ENCODE measurements at places on chromosomes 12 and 14.

DNA sequence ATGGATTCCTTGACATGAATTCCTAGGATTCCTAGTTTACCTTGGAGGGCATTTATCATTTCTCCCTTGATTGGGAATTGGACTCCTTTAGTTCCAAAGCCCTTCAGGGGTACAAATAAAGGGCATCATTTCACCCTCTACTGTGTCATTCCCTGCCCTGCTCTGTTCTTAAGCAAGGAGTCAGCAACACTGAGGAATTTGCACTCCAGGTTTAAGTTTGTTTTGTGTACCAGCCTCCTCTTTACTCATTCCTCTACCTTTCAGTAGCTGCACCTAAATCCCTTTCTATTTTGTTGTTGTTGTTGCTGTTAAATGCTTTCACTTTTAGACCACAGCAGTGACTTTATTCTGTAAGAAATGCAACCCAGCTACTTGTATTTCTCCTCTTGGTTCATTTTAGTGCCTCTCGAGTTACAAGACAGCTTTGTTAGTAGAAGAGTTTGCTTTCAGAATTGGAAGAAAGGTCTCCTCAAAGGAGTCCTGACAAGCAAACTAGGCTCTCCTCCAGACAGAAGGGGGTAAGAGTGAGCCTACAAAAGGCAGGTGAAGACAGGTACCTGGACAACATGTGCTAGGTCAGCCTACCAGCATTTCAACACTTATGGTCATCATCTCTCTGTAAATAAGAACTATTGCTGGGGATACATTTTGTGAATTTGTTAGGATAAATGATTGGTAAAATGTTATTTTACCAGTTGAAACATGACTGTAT is 90.0 kb downstream of the RMST start:
- DNase-seq = no peak

DNA sequence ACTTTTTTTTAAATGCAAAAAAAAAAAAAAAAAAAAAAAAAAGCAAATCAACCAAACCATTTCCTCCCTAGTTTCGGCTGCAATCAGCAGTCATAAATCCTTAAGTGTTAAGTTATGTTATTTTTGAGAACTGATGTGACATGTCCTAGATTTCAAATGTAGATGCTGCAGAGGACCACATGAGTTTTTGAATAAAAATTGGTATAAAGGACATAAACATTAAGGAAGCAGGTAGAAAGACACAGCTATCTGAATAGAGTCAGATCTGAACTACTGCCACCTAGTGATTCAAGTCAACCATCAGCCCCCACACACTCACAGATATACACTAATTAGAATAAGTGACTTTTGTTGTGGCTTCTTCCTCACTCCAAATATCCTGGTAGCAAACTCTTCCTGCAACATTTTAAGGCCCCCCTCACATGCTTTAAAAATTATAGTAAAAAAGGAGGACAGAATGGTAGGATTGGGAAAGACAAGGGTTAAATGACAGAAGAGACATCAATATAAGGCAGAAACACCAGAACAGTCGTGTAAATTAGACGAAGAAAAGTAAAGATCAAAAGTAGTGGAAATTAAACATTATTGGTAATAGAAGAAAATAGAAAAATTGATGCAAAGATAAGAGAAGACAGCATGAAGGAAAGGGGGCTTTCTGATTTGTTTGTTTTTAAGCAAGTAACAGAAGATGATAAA is 394.5 kb upstream of the ATP2B1 start:
- no peak for DNase-seq

GRCh38 chr12:113098441-113099028 is 37.0 kb downstream of the RASAL1 start:
- peak; percentile 17 for DNase-seq

- no peak for DNase-seq
Measured at GRCh38 chr12:112304436-112304835, 77.8 kb downstream of the HECTD4 start.

DNA sequence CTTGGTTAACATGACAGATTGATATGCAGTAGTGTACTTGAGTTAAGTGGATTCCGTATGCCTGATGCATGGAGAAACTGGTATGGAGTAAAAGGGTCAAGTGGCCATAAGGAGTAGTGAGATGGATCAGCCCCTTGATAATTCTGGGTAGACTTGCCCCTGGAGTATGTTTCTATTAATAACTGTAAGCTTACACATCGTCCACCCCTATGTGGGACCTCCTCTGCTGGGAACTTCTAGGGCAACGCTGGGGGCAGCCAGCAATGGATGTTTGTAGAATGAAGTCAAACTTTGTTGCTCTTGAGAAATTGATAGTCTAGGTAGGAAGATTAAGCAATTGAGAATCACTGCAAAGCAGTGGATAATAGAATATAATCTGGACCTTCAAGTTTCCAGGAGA is 3.5 kb downstream of the C12orf75 start:
- no peak for DNase-seq

GRCh38 chr14:60789656-60790055 is 55.1 kb downstream of the MNAT1 start:
- DNase-seq = no peak

DNA sequence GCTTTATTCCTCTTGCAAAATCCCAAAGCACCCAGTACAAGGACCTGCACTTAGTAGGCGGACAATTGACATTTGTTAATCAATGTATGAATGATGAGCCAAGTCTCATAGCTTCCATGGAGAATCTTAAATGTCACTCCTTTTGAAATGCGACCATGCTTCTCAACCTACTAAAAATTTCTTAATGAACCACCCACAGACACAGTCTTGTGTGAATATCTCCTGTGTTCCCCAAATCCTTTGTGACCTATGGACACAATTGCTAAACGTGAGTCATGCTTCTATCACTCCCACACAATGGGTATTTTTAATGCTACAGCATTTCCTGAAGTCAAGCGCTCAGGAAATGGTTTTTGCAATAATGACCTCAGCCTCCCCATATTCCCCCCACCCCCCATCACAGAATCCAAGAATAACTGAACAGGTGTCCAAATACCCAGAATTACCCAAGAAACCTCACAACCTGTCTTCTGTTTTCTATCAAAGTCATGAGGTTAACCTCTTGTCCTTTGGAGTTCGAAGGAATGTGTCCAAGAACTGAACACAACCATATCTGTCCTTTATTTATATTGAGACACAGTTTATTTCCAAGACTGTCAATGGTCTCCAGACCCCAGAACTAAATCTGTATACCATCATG is 163.6 kb upstream of the PLEKHG7 start:
- no peak for DNase-seq

DNA sequence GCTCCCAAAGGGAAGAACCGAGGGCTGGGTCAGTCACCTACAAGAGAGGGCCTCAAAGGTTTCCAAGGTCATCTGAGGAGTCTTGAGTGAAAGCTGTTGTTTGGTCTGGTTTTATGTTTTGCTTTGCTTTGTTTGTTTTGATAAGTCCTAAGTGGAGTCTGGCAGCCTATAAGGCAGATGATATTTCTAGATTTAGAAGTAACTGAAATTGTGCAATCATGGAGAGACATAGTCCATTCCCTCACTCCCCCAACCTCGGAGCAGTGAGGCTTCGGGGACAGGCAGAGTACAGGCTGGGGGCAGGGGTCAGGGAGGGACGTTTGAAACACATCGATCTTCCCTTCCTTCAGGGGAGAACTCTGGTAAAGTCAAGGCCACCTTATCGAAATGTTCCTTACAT is 42.3 kb downstream of the TTC9 start:
- DNase-seq = no peak

DNA sequence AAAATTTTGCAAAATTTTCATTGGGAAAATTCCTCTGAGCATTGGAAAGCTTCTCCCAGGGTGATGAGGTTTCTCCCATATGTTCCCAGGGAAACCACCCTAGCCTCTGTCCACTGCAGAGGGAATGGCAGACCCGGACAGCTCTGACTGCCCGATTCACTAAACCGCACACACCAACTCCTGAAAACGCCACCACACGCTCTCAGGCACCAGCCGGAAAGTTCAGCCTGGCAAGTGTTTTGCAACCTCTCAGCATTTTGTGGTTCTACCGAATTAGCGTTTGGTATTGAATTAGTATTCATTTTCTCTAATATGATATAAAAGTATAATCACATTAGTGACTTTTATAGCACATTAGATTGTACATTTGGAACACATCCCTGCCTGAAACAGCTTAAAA is 213.4 kb downstream of the PHETA1 start:
- DNase-seq = no peak

- no peak for DNase-seq
Measured at GRCh38 chr14:68011406-68012028, 191.9 kb downstream of the RAD51B start.

- no peak for DNase-seq
Measured at GRCh38 chr12:99235381-99235780, 412.2 kb upstream of the GARIN6 start.

DNA sequence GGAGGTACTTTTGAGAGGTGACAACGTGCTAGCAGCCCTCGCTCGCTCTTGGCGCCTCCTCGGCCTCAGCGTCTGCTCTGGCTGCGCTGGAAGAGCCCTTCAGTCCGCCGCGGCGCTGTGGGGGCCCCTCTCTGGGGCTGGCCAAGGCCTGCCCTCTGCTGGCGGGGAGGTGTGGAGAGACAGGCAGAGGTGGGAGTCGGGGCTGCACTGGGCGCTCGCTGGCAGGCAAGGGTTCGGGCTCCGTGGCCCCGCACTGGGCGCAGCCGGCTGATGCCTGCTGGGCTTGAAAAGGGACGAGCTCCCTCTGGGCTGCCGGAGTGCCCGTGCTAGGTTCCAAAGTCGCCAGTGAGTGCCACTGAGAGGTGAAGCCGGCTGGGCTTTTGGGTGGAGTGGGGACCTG is 580.0 kb downstream of the DIO2 start:
- no peak for DNase-seq

- DNase-seq = no peak
Measured at GRCh38 chr14:79369359-79370332, 841.7 kb downstream of the DIO2 start.

GRCh38 chr14:63045612-63046320 is 508 bp upstream of the KCNH5 start:
- no peak for DNase-seq

- DNase-seq = no peak
Measured at GRCh38 chr12:81347404-81347803, 269.5 kb downstream of the ACSS3 start.
